ENCODE measurements at places on chromosomes 11 and 22.
A peak's percentile ranks its signal among the peaks of the same experiment; 100 is the strongest.

DNA sequence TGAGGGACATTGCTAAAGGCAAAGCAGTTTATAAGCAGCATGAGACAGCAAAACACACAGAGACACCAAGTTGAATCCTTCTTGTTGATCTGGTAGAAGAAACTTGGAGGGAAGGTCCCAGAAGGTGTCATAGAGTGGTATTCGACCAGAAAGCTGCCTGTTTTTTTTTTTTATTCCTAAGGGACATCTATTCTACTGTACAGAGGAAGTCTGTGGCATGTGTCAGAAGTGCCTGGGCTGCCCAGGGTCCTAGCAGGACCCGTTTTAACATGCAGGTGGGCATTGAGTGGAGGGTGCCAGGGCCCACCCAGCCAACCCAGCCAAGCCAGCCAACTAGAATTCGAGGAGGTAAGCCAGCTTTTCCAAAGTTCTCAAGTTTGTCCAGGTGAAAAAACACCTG, 68.0 kb upstream of the ATXN10 start:
- no peak for DNase-seq

DNA sequence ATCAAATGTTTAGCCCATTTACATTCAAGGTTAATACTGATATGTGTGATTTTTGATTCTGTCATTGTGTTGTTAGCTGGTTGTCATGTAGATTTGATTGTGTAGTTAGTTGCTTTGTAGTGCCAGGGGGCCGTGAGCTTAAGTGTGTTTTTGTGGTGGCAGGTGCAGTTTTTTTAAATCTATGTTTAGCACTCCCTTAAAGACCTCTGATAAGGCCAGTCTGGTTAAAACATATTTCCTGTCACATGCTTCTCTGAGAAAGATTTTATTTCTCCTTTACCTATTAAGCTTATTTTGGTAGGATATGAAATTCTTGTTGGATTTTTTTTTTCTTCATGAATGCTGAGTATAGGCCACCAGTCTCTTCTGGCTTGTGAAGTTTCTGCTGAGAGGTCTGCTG, 540.6 kb downstream of the LUZP2 start:
- no peak for DNase-seq

GRCh38 chr11:1202776-1203504, 19.9 kb upstream of the MUC5B start:
- DNase-seq, result peak; percentile 73

- peak; percentile 8 for DNase-seq
Measured at GRCh38 chr22:49997251-49997599, 15.3 kb downstream of the IL17REL start.

DNA sequence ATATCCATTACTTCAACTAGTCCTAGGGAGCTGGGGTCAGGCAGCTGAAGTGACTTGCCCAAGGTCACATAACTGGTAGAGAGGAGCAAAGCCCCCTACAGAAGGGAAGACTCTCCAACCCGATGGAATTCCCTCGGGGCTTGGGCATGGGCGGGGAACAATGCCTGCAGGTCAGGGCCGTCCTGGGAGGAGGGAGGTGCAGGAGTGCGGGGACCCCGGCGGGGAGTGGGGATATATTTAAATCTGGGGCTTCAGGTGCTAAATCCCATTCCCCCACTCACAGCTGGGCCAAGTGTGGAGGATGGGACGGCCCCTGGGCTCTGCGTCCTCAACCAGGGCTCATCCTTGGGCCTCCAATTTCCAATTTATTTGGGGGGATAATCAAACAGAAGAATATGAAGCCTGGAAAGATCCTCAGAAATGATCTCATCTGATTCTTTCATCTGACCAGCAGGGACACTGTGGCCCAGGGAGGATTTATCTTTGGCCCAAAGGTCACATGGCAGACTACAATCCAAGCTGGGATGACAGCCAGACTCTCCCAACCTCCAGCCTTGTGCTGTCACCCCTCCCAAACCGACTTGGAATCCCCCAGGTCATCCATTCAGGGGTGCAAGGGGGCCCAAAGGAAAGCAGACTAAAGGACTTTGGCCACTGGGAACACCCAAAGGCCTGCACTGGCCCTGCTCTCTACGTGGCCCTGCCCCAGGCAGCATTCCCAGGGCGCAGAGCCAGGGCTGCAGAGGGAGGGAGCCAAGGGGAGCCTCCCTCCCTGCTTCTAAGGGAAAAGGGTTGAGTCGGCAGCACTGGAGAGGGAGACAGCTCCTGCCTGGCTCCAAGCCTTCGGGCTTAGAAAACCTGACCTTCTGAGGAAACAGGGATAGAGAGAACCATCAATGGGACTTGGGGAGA, 8.7 kb upstream of the C1QTNF6 start:
- no peak for DNase-seq

GRCh38 chr11:108436594-108436993, 30.7 kb downstream of the C11orf65 start:
- DNase-seq, result no peak

- peak; percentile 45 for DNase-seq
Measured at GRCh38 chr11:131688048-131688693, 317.8 kb downstream of the NTM start.

GRCh38 chr11:2699185-2699530, 636 bp downstream of the KCNQ1OT1 start:
- peak; percentile 23 for DNase-seq

All from activated CD4-positive, alpha-beta memory T cell treated with anti-CD3 and anti-CD28 coated beads for 36 hours (primary cell).